Activated T-cell treated with anti-CD3 and anti-CD28 coated beads for 24 hours (primary cell): ENCODE measurements at places on chromosomes 5 and 9.

DNA sequence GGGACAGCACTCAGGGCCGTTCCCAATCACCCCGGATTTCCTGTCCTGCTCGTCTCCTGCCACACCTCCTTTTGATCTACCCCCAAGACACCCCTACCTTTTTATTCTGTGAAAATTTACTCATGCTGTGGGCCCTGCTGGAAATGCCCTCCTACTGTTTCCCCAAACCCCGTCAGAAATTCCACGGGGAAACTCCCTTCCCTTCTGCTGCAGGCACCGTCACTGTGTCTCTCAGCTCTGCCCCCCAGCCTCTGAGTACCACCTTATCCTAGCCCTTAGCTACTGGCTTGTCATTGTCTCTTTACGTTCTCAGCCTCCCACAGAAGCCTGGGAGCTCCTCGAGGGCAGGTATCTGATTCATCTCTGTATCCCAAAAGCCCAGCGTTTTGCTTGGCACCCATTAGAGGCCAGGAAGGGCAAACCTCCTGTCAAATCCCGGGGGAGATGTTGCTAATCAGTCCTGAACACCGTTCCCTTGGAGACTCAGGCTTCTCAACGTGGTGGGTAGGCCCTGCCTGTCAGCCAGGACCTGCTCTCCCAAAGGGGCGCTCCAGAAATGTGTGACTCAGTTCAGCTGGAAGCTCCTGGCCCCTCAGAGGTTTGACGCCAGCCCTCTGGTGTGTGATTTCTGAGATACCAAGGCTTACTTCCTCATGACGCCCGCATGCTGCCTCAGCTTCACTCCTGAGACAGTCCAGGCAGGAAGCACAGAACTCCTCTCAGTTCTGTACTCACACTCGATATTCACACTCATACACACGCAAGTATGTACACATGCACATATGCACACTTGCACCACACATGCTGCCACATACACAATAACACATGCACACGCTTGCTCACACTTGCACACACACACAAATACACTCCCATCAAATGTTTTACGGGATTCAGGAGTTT lies 50.7 kb upstream of the GRHPR start:
- DNase-seq = no peak

GRCh38 chr9:134420974-134421432 lies 94.7 kb downstream of the RXRA start:
- DNase-seq = no peak

GRCh38 chr9:81174023-81174422 lies 515.3 kb downstream of the TLE1 start:
- DNase-seq = no peak

DNA sequence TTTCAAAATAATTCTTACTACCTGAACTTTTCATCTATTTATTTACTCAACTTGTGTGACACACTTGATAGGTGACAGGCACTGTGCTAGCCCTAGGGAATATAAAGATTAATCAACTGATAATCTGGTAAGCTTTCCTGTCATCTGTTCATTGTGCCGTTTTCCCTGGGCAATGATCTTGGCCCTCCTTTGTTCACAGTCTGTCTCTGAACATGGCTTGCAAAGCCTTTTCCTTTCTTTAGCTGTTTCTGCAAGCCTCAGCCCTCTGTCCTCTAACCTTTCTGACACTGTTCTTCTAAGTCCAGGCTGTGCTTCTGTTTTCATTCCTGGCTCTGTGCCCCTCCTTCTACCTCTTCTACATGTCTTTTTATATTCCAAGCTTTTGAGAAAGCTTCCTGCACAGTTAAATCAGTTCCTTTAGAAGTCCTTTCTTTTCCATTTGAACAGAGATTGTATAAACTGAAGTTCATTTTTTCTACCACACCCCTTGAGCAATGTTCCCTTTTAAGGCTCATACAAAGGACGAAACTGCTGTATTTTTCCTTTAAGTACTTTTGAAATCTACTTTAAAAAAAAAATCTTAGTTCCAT lies 803.0 kb upstream of the ZNF608 start:
- DNase-seq = no peak

DNA sequence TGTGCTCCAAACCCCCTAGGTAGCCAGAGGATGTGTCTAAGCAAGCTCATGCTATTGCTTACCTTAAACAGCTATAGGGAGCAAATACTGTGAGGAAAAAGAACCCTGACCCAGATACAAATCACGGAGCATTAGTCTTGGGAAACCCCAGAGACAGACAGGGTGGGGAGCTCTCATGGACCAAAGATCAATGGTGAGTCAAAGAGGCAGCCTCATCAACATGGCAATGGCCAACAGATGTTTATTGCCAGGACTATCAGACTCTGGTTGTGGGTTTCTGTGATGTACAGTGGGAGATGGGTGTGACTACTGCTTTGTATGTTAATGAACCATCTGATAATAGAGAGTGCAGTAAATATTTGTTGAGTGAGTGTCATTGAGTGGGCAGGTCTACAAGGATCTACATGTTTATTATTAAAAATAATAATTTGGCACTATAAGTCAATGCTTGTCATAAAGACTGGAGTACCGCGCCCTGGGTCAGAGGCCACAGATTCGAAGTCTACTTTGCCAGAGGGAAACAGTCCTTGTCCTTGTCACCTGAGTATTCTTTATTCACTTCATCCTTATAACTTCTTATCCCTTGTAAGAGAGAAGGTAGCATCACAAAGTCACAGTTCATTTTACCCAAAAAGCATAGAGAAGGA lies 56.5 kb upstream of the RAI14 start:
- no peak for DNase-seq

DNA sequence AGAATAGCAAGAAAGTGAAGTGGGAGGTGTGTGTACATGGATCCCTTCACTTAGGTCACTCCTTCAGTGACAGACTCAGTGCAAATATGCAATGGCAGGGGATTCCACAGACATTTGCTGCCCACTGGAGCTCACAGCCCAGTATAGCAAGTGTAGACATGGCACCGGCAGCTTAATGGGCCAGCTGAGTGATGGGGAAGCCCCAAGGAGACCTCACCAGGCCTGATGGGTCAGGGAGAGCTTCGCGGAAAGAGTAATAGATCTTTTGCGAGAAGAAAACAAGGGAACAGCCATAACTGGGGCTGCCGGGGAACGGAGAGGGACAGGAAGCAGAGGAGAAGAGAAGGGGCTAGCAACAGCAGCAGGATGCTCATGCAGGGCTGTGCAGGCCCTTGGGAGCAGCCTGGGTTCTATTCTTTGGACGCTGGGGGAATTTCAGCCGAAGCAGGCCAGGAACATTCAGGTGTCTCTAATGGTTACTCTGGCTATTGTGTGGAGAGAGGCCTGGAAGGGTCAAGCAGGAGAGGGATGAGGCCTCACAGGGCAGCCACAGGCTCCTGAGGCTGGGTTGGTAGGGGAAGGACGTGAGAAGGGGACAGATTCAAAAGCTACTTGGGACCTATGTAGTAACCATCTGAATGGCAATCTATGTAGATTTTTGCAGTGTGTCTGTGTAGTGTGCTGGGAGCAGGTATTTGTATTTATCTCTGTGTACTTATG lies 27.0 kb downstream of the TCF7 start:
- no peak for DNase-seq

DNA sequence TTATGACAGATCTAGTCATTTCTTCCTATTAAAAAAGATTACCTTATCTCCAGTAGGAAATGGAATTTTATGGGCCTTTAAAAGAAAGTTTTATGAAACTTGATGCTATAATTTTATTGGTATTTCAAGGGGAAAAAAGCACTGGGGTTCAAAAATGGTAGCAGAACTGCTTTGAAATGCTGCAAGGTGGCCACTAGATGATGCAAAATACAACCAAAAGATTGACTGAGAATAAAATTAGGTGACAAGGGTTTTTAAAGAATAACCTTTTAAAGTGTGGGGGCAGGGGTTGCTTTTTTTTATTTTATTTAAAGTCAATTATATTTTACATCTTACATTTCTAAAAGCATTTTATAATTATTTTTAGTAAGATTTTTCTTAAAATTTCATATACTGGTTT lies 61.7 kb downstream of the KLF9 start:
- no peak for DNase-seq

- DNase-seq = no peak
Measured at GRCh38 chr5:93243481-93243880, 337.5 kb downstream of the NR2F1-AS1 start.
